ENCODE measurements at places on chromosomes 12 and 14. TPM values are rescaled to one million over a fixed set of nuclear protein-coding genes. Genes with fewer than 3 reads are reported as not detected.

DNA sequence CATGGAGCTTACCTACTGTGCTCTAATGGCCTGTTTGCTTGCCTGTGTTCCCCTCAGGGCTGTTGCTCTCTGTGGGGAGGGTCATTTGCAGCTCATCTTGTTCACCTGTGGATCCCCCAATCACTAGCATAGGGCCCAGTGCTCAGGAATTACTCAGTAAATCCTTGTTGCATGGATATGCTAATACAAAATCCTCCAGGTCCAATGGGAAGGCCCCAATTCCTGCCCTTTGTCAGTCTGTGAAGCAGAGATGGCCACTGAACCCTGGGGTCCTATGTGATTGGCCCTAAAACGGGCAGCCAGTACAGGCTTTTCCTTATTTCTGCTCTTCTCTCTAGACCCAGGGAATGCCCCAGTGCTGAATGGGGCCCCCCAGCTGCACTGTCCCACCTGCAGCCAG, 44.1 kb downstream of the FOS start:
- no peaks in the 10 kb centered on the region for H3K27me3 ChIP-seq
- H3K4me3 ChIP-seq: no peak overlapping the region
- no peak for DNase-seq
- no peaks in the 10 kb centered on the region for H3K36me3 ChIP-seq
- no peaks in the 10 kb centered on the region for H3K4me1 ChIP-seq

GRCh38 chr14:76405627-76406026, 29.7 kb downstream of the ESRRB start:
- H3K27ac ChIP-seq: no peak overlapping the region
- no peak for DNase-seq
- no peaks in the 10 kb centered on the region for H3K27me3 ChIP-seq
- no peaks in the 10 kb centered on the region for H3K4me1 ChIP-seq

GRCh38 chr14:34355584-34356263, 106.3 kb downstream of the SPTSSA start:
- peak overlapping the region; percentile 60 for H3K27ac ChIP-seq
- no peaks in the 10 kb centered on the region for H3K27me3 ChIP-seq
- DNase-seq: no peak
- H3K4me1 ChIP-seq: peaks cover 2% of the 10 kb centered on the region

GRCh38 chr12:128789356-128789929, 34.3 kb downstream of the SLC15A4 start:
- no peaks in the 10 kb centered on the region for H3K4me1 ChIP-seq
- no peak overlapping the region for H3K4me3 ChIP-seq
- H3K27ac ChIP-seq: no peak overlapping the region

- peak overlapping the region; percentile 99 for H3K4me3 ChIP-seq
- peaks cover 43% of the 10 kb centered on the region for H3K36me3 ChIP-seq
- H3K27me3 ChIP-seq: no peaks in the 10 kb centered on the region
- H3K4me1 ChIP-seq: peaks cover 18% of the 10 kb centered on the region
- no peak for DNase-seq
These were observed 1.2 kb downstream of the SRSF9 start for GRCh38 chr12:120468325-120468820.

GRCh38 chr14:50739186-50739585, 71.1 kb upstream of the SAV1 start:
- H3K27me3 ChIP-seq: no peaks in the 10 kb centered on the region
- DNase-seq: no peak
- H3K4me1 ChIP-seq: peaks cover 4% of the 10 kb centered on the region
- peaks cover 7% of the 10 kb centered on the region for H3K36me3 ChIP-seq
- peak overlapping the region; percentile 26 for H3K27ac ChIP-seq
- H3K4me3 ChIP-seq: no peak overlapping the region

DNA sequence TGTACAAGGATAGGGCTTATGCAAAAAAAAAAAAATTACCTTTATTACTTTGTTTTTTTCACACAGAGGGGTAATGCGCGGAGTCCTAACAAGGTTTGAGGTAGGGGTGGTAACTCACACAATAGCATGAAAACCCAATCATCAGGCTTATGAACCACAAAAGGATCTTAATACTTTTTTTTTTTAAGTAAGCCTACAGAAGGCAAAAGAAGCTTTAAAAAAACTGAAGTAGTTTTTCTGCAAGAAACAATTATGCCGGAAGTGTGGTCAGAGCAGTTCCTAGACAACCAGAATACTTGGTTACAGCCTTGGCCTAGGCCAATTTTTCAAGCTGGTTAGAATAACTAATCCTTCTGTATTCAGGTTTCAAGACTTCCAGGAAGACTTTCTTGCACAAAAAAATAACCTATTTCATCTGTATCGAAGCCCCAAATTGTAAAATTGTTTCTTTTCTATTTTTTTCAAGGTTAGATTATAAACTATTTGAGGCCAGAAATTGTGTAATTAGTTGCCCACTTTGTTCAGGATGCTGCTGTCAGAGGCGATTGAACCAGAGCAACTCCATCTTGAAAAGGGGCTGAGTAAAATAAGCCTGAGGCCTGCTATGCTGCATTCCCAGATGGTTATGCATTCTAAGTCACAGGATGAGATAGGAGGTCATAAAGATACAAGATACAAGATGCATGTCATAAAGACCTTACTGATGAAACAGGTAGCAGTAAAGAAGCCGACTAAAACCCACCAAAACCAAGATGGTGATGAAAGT, 1.8 kb upstream of the GNS start:
- no peak overlapping the region for H3K27ac ChIP-seq
- DNase-seq: no peak
- no peak overlapping the region for H3K4me3 ChIP-seq
- H3K36me3 ChIP-seq: no peaks in the 10 kb centered on the region
- H3K27me3 ChIP-seq: no peaks in the 10 kb centered on the region

GRCh38 chr12:75366629-75367028, 24.3 kb upstream of the GLIPR1L2 start:
- H3K4me1 ChIP-seq: no peaks in the 10 kb centered on the region
- H3K36me3 ChIP-seq: no peaks in the 10 kb centered on the region
- H3K27me3 ChIP-seq: no peaks in the 10 kb centered on the region
- H3K27ac ChIP-seq: no peak overlapping the region
- DNase-seq: no peak

GRCh38 chr12:52052468-52053186, 1.4 kb downstream of the NR4A1 start:
- peak overlapping the region; percentile 98 for H3K27ac ChIP-seq
- peaks cover 32% of the 10 kb centered on the region for H3K4me1 ChIP-seq
- peak overlapping the region; percentile 60 for H3K4me3 ChIP-seq
- peaks cover 17% of the 10 kb centered on the region for H3K36me3 ChIP-seq

DNA sequence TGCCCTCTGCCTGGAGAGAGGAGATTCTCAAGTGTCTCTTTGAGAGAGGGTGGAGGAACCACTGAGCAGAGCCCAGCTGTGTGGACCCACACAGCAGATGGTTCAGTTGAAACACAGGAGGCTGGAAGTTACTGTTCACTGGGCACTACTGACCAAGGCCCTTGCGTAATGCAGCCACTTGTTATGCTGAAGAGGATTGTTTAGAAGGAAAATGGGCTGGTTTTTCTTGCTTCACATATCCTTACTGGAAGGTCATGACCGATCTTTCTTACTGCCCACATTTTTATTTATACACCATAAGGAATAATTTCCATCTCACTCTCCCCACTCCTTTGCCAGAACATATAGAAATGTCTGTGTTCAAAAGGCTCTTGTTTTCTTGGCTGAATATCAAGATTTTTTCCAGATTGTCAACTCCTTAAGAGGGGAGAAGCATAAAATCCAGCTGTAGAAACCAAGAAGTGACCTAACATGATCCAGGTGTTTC, 375.1 kb upstream of the DDHD1 start:
- H3K4me3 ChIP-seq: no peak overlapping the region
- no peaks in the 10 kb centered on the region for H3K36me3 ChIP-seq
- DNase-seq: no peak
- no peak overlapping the region for H3K27ac ChIP-seq
- no peaks in the 10 kb centered on the region for H3K4me1 ChIP-seq

TAS2R9 gene
- total RNA-seq: not detected

AP1G2 gene
- total RNA-seq: 116 TPM

CEBPE gene
- not detected for total RNA-seq

OAS2 gene
- total RNA-seq: 11.4 TPM
